ENCODE measurements at places on chromosomes 12 and 14. TPM values are rescaled to one million over a fixed set of nuclear protein-coding genes. Genes with fewer than 3 reads are reported as not detected.

Gene RITA1
- 26.3 TPM for total RNA-seq

Gene MFAP5
- not detected for total RNA-seq

Gene GZMH
- not detected for total RNA-seq

Gene KRT3
- total RNA-seq: not detected

Gene CPNE6
- not detected for total RNA-seq

Gene GALC
- total RNA-seq: 25.3 TPM

Gene TEAD4
- 51.3 TPM for total RNA-seq

Gene TBX3
- 0.53 TPM for total RNA-seq

Gene GPR84
- total RNA-seq: not detected

Gene WDR89
- total RNA-seq: 16.1 TPM

Gene VRTN
- not detected for total RNA-seq

Gene CIDEB
- total RNA-seq: 2.7 TPM
